ENCODE measurements at places on chromosomes 2 and 18.

- DNase-seq = no peak
Observed at GRCh38 chr2:124810132-124810531, 785.0 kb downstream of the CNTNAP5 start.

- DNase-seq = no peak
Observed at GRCh38 chr18:25729072-25729471, 361.3 kb downstream of the SS18 start.

DNA sequence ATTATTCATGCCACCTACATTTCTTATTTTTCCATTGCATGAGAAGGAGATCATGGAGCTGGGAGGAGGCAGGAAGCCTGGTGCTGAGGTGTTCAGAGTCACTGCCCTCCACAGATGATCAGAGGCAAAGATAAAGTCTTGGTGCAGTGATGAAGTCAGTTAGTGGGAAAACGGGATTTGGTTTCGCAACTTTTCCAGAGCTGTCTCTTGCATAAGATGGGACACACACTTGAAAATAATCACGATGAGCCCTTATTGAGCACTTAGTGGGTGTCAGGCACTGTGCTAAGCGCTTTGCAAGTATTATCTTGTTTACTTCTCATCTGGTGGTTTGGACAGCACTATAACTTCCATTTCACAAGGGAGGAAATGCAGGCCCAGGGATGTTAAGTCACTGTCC lies 222.1 kb upstream of the SMAD2 start:
- DNase-seq = no peak

DNA sequence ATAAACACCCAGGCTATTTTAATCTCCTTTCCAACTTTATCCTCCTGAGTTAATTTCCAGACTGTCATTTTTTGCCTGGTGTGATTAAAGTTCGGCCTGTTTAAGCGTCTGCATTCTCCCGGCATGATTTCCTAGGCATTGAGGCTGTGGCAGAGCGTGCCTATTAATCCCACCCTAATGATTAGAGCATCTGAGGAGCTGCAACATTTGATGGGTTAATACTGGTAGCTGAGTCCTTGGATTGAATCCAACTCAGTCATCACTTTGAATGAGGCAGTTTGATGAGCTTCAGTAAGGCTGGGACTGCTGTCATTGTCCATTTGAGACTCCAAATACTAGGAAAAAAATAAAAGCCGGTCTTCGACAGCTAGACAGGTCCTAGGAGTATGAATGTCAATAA lies 882.5 kb downstream of the SLC4A3 start:
- DNase-seq = no peak

DNA sequence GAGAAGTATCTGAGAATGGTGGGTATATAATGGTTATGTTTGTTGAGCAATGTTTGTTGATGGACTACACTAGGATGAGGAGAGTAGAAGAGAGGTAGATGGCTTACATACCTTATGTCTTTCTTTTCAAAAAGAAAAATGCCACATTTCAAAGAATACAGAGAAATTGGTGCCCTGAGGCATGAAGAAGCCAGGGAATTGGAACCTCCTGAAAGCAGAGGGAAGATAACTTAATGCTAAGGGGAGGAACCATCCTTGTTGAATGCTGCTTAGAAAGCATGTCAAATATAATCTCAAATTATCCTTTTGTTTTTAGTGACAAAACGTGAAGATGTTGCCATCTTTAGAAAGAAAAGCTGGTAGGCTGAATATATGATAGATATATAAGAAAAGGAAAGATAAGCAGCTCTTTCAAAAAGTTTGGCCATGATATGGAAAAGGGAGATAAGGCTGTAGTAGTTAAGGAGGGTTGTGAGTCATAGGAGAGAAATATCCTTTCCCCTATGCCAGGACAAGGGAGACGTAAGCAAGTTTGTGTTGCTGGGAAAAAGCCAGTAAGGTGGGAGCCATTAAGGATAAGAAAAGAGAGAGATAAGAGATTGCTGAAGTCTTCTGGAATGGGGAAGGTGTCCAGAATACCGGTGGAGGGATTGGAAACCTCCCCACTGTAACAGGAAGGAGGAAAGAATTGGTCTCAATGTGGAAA lies 66.3 kb downstream of the SCN2A start:
- no peak for DNase-seq

DNA sequence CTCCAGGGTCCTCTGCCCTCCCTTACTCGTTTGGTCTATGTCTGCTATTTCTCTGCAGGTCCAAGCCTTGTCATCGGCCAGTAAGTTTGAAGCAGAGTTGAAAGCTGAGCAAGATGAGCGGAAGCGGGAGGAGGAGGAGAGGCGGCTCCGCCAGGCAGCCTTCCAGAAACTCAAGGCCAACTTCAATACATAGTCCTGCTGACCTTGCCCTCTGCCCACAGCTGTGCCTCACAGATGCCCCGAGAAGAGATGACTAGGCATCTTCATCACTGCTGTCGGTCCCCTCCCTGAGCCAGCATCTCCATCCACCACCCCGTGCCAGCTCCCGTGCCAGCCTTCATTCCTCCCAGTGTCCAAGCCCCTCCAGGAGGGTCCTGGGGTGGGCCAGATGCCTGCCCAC lies 15.6 kb upstream of the GIGYF2 start:
- no peak for DNase-seq

- DNase-seq = peak; percentile 33
Observed at GRCh38 chr2:197248623-197249022, 62.0 kb downstream of the ANKRD44 start.

DNA sequence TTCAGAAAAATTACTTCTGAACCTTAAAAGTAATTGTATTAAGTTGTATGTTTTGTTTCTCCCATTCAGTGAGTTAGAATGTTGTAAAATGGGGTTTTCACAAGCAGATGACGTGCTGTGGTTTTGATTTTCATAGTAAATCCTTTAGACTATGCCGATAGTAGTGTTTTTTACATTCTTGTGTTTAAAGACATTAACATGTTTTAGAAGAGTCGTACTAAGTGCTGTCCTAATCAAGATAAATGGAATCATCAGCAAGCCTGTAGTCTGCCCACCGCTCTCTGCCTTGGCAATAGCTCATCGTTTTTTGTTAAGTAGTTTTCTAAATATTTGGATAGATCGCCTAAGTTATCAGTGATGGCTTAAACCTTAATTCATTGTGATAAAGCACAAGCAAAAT lies 21.5 kb downstream of the PKP4 start:
- no peak for DNase-seq

DNA sequence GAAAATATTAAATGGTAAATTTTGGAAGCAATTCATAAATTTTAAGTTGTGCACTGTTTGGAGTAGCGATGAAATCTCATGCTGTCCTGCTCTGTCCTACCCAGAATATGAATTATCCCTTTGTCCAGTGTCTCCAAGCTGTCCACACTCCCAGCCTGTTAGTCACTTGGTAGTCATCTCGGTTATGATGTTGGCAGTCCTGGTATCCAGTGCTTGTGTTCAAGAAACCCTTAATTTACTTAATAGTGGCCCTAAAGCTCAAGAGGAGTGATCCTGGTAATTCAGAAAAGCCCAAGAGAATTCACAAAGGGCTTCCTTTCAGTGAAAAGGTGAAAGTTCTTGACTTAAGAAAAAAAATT lies 71.8 kb upstream of the STAM2 start:
- DNase-seq = no peak

GRCh38 chr2:13030606-13031005 lies 313.9 kb downstream of the TRIB2 start:
- DNase-seq = no peak

DNA sequence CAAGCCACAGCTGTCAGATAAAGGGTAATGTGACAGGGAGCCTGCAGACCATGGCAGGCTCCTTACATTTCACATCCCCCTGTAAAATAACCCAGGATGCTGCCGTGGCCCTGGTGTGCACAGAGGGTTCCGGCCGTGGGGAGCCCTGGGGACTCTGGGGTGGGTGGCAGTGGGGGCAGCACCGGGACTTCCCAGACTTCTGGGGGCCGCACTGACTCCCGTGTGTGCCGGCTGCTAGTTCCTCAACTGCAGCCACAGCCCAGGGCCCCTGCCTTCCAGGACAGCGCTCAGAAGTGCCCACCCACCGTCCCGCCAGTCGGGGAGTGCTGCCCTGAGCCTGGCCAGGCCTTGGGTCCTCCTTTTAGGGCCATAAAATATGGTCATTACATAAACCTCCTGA lies 56.5 kb downstream of the CIB4 start:
- DNase-seq = no peak

- no peak for DNase-seq
Observed at GRCh38 chr18:46423226-46423805, 233.7 kb downstream of the LOXHD1 start.

DNA sequence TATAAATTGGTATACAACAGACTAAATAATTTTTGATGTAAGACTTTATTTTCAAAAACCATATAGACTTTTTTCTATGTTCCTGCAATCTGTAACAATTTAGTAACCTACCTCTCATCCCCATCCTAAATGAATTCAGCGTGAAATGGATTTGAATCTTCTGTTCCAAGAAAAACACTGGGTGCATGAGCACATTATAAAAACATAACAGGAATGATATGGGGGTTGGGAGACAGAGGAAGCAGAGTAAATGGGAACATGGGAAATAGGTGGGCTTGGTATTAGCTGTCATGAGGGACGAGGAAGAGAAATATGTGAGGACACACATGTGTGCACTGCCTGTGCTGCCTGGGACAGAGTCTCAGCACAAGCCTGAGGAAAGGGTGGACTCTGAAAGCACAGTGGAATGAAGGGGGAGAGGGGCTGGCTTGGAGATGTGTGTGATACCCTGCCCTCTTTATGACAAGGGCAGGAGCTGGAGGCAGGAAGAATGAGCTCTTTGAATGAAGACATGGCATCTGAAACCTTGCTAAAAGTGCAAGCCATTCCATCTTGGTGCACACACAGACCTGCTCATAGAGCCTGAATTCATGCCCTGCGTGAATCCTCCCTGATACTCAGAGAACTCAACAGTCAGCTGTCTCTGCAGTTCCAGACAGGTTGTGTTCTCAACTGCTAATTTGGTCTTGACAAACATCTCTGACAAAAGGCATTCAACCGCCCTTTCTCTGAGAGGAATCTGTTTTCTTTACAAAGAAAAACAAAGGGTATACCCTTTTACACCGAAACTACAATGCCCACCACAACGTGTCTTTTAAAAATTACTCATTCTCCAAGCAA lies 66.6 kb downstream of the EPB41L3 start:
- no peak for DNase-seq

DNA sequence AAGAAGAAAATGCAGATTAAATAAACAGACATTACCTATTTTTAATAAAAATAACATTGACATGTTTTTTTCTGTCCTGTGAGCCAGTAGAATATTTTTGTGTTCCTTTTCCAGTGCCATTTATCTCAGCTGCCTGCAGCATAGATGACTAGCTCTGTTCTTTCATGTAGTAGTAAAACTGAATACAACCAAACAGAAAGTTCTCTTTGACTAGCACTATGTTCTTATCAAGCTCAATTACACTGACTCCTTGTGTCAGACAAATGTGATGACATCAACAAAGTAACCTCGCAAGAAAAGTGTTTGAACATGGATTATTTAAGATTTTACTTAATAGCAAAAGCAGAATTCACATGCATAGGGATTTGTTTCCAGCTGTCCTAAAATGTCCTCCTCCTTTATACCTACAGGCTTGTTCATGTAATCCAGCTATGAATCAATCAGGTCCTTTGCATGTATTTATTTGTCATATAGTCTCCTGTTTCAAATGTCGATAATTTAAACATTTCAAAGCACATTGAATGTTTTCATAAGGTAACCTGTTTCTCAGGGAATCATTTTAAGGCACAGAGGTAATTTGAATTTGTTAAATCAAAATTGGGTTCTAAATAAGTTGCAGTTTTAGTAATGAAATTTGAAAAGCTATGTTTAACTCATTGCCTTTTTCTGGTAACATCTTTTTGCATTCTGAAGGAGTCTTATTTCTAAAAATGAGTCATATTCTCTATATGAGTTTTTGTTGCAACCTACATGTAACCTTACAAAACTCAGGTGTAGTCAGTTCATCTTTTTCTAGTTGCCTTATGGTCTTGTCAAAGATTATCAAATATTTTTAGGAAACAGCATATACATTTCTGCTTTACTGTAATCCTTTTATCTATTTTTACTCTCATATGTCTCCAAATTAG lies 215.3 kb upstream of the GULP1 start:
- no peak for DNase-seq

GRCh38 chr2:172711110-172711509 lies 24.5 kb upstream of the RAPGEF4 start:
- DNase-seq = no peak

DNA sequence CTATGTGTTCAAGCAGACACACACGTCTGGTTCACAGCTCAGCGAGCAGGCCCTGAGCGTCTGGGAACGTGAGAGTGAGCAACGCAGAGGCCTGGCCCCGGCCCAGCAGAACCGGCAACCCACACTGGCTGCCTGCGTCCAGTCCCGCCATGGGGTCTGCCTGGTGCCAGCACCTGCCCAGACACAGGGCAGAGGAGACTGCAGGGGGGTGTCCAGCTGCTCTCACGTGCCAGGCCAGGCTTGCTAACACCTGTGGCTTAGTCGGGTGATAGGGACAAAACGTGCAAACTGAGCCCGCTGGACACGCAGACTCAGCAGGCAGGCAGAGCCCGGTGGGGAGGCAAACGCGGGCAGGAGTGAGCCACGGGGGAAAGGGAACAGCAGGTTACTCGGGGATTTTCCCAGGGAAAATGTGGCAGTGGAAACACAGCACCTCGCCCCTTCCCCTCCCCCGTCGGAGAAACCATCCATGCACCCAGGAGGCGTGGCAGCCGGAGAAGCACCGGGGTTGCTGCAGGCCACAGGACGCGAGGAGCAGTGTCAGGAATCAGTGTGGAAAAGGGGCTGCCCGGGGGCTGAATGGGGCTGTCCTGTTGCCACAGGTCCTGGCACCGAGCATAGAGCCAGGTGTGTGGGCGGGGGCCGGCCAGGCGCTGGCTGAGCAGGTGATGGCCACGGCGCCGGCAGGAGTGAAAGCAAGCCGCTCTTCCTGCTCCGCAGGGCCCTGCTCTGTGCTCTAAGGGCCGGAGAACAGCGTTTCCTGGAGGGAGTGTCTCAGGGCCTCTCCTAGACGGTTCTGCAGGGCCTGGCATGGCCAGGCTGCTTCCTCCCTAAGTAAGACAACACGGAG lies 154.7 kb downstream of the HDAC4 start:
- DNase-seq = no peak

DNA sequence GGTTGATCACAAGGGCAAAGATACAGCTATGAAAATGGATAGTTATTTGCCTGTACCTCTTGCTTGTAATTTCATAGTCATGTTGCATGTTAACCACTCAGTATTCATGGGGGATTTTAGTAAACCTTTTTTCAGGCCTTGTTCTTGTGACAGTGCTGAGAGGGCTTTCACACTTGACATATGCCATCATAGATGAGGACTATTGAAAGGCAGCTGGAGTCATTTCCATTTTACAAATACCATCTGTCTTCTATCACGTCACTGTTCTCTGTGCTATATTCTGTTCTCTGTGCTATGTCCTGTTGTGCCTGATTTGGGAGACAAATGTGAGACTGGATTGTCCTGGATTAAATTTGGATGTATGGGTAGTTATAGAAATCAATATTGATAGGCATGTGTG lies 131.7 kb downstream of the LYPD6B start:
- no peak for DNase-seq

DNA sequence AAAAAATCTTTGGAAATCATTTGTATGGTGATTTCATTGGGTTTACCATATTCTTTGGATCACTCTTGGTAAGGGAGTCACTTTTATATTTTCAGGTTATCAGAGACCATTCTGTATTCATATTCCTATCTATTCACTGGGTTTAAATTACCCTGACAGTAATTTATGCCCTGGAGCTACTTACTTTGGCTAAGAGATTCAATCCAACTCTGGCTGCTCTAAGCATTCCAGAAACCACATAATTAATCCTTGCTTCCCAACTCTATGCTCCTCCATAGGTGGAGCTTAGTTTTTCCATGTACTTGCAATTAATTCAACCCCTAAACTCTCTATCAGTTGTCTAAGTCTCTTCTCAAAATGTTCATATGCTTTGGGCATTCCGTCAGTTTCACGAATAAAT lies 336.3 kb downstream of the AGPS start:
- no peak for DNase-seq
